ENCODE measurements at places on chromosomes 1 and 21.
A peak's percentile ranks its signal among the peaks of the same experiment; 100 is the strongest.

GRCh38 chr1:167273027-167273800, 52.5 kb downstream of the POU2F1 start:
- DNase-seq: peak; percentile 22

DNA sequence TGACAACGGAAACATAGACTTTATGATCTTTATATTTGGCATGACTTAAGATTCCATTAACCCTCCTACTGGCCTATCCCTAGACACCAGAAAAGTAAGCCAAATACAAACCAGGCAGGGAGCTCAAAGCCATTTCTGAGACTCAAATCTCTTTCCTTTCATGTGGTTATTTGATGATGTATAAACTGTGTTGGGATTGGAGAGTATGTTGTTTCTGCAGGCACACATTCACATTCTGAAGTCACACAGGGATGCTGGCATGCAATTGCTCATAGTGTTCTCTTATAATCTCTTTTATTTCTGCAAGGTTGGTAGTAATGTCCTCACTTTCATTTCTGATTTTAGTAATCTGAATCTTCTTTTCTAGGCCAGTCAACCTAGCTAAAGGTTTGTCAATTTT, 5.8 kb downstream of the ZMYND12 start:
- no peak for DNase-seq

DNA sequence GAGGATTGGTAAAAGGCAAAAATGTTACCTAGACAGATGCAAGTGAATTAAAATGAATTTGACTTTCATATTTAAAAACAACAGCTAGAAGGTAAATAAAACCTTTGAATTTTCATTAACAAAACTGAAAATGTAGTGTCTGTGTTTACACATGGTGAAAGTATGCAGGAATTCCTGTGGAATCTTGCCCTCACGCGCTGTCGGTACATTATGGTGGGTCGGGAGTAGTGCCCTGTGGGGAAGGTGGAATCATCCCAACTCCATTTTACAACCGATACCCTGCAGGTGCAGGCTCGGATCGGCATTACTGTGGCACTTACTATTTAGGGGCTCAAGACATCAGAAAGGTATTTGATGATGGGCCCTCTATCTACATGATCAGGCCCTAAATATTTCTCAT, 197.2 kb upstream of the MAP1LC3C start:
- no peak for DNase-seq

DNA sequence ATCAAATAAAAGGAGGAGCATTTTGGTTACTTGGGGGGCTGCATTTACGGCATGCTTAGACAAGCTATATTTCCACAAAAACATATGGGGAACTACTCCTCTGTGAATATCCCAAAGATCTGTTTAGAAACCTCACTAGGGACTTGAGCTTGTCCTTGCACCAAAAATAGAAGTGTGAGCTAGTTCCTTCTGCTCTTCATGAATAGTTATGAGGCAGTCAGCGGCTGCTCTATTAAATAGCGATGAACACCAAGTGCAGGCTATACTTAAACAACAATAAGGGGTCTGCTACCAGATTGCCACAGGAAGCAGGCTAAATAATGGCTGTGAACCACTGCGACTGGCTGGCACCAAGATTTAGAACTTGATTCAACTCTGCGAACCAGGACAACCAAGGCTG, 190.1 kb downstream of the PCP4 start:
- DNase-seq: no peak

- DNase-seq: peak; percentile 44
These were observed 139.0 kb downstream of the RASAL2 start for GRCh38 chr1:178232949-178233348.

GRCh38 chr1:145796753-145797152, 27.1 kb downstream of the RNF115 start:
- DNase-seq: no peak

GRCh38 chr21:14492931-14493330, 53.2 kb downstream of the SAMSN1 start:
- no peak for DNase-seq

- DNase-seq: no peak
These were observed 486 bp upstream of the DSTYK start for GRCh38 chr1:205211839-205212536.

- DNase-seq: no peak
These were observed 64.9 kb downstream of the FHAD1 start for GRCh38 chr1:15311880-15312279.

DNA sequence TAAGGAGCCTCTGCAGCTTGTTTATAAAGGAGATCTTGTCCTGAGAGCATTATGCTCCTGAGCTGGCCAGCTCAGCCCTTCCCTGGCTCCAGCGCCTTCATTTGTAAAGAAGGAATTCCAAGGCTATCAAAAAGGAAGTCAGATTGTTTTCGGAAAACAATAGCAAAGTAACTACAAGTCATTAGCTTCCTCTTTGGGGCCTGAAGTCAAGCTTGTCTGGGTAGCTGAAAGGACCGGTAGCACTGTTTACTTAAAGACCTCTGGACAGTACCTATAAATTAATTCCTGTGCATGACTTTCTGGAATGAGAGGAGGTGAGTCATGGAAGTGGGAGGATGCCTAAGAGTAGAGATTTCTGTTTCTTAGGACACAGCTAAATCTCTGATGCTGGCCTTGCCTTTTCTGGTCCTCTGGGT, 20.7 kb upstream of the GJA5 start:
- DNase-seq: no peak

- peak; percentile 37 for DNase-seq
These were observed 78.9 kb downstream of the CLEC20A start for GRCh38 chr1:178417858-178418257.

All from GM04503 (cell line).